ENCODE measurements at places on chromosomes 4 and X.

GRCh38 chrX:23884427-23885024 lies 23.2 kb downstream of the APOO start:
- DNase-seq: no peak

DNA sequence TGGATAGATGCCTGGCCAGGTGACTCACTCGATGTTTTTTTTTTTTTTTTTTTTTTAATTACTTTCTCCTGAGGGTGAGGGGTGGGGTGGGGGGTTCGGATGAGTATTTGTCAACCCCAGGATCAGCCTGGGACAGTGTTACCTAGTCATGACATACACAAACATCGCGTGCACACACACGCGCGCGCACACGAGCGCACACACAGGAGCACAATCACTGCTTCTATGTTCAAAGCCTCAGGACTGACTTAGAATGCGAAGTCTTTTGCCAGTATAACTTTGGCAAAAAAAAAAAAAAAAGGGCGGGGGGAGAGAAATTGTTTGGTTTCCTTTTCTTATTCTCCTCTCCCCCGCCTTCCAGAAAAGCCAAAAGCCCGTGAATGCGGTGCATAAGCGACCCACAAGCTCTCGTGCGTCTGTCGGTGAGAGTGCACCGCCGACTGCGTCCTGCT lies 115.0 kb upstream of the TEX13C start:
- DNase-seq: no peak

- DNase-seq: no peak
These were observed 24.7 kb downstream of the OFD1 start for GRCh38 chrX:13759152-13759718.

DNA sequence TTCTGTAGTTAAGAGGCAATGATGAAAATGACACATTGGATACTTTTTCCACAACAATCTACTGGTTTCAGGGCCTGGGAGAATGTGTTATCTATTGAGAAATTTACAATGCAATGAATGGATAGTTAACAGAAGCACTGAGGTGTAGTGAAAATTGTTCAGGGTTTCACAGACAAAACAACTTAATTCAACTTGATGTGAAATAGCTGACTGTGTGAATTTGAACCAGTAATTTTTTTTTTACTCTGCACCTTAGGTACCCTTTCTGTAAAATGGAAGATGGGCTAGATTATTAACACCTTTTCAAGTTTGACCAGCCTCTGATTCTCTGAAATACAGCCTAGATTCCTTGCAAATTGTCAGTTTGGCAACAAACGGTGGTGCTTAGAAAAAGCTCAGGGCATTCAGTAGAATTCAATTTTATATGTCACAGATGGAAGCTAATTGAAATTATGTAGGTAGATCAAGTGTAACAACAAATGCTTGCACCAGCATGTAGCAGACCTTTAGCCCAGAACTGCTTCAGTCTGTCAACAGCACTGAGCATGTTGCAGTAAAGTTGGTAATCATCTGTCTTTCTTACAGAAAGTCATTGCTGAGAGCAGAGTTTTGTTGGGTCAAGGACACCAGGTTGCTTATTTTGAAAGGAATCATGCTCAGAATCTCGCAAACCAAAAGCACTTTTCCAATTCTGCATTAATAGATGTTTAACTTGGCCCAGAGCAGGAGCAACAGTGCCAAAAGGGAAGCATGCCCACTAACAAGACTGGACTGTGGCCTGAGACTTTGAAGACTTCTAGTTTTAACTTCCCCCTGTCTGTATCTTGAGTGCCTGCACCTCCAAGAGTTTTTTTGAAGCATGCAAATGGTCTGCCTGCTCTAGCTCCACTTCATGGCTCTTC lies 526.6 kb downstream of the PACRGL start:
- no peak for DNase-seq

- DNase-seq: no peak
These were observed 414.2 kb upstream of the LCORL start for GRCh38 chr4:18435781-18436180.

DNA sequence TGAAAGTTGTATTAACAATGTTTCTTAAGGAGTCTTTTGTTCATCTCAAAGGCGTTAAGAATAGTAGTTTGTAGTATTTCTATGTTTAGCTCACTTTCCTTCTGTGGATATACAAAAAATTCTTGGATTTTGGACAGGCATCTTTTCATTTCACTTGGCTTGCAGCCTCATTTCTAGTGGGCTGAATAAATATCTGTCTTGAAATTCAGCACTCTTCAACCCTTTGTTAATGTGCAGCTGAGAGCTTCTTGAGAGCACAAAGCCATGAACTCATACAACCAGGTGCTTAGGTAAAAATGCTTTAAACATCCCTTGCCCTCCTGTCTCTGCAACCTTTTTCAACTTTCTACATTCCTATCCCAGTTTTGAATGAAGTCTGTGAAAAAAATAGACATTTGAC lies 1003.2 kb downstream of the C4orf33 start:
- DNase-seq: no peak

DNA sequence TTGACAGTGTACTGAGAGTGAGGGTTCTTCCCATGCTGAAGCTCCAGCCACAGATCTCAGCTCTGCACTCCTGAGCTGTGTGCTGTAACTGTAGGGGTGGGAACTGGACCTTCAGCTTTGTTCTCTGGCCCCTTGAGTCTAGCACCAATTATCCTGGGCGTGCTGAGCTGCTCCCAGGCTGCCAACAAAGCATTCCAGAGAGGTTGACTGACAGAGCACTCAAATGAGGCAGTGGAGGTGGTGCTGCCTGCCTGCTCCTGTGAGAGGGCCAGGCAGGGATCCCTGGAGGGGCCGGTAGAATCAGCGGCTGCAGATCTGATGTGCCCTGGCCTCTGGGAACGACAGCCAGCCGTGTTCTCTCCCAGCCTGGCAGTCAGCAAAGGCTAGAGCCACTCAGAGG lies 375.7 kb upstream of the AADAT start:
- DNase-seq: no peak

DNA sequence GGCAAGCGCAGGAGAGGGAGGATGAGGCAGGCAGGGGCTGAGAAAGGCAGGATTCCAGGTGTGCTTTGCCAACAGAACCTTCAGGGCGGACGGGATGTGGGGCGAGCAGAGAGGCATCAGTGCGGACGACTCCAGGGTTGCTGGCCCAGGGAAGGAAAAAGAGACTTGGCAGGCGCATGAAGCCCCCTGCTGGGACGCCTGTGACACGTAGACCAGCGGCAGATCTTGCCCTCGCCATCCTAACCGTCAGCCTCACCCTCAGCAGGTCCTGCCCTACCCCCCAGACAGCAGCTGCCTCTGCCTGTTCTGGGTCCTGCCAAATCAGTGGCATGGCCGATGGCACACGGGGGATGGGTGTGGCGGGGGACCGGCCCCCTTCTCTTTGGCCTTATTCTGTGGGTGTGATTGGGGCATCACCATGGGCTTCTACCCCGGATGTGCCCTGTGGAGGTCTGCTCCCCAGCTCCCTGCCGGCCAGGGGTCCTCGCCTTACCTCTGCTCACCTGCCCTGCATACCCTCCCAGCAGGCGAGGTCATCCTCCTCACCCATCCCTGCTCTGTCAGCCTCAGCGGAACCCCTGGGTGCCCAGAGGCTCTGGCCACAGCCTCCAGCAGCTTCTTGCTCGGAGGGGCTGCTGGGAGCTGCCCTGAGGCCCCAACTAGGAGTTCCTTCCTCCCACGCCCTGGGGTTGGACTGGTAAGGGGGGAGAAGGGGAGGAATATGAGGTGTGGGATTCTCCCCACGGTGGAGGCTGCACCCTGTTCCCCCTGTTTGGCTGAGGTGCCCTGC lies 2.9 kb upstream of the SH3BP2 start:
- no peak for DNase-seq

DNA sequence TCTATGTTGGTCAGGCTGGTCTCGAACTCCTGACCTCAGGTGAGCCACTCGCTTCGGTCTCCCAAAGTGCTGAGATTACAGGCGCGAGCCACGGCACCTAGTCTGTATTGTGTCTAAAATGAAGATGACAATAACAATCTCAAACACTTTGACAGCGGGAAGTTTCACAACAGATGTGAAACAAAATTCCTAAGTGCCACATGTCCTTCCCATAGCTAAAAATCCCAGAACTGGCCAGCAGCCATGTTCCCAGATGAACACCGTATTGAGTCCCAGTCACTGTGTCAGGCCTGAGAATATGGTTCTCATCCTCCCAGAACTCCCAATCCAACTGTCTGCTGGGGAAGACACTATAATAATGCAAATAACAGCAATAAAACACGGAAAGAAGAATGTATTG lies 16.4 kb upstream of the KLHL8 start:
- DNase-seq: no peak

- DNase-seq: peak; percentile 44
These were observed 4.7 kb downstream of the THAP9 start for GRCh38 chr4:82905205-82905604.

- DNase-seq: no peak
These were observed 76.5 kb upstream of the LSM6 start for GRCh38 chr4:146098978-146099377.

- peak; percentile 52 for DNase-seq
These were observed 34.2 kb downstream of the FAM193A start for GRCh38 chr4:2570551-2571222.

- no peak for DNase-seq
These were observed 95.0 kb upstream of the GABRA2 start for GRCh38 chr4:46484881-46485280.

- DNase-seq: peak; percentile 65
These were observed 41.4 kb downstream of the SRPX2 start for GRCh38 chrX:100685284-100685996.

GRCh38 chr4:86358257-86358656 lies 1.6 kb downstream of the MAPK10 start:
- DNase-seq: no peak

DNA sequence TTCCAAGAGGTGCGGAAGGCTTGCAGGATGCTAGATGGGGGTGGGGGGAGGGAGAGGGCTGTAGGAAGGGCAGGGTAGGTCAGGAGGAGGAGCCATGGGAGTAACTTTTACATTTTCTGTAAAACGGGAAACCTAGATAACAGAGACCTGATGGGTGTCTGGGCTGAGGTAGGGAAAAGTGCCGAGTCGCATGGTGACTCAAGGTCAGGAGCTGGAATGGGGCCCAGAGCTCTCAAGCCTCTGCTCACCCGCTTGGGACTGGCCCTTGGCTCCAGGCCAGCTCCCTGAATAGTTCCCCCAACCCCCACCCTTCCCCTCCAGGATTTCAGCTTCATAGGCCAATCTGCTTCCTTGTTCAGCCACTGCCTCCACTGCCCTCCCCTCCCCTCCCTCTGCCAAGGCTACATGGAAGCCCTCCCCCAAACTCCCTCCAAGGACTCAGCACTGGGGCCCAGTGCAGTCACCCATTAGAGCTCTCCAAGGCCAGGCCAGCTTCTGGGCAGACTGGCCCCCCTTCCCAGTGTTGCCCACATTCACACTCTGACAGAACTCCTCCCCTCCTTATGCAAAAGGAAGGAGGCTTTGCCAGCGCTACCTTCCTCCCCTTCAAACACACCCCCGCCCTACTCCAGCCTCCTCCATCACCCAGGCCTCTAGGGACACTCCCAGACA lies 43.6 kb downstream of the TSC22D3 start:
- DNase-seq: no peak

GRCh38 chr4:179626687-179627086 lies 2184.4 kb upstream of the AGA start:
- DNase-seq: no peak

Data from CD4-positive, alpha-beta T cell treated with Interleukin-12 subunit alpha and Interleukin-12 subunit beta, for 1 hour (primary cell).